Stimulated activated CD8-positive, alpha-beta memory T cell treated with anti-CD3 and anti-CD28 coated beads, Interleukin-2, amount 100 ng/mL, for 1 hour (primary cell): ENCODE measurements at places on chromosomes 13 and 19.

DNA sequence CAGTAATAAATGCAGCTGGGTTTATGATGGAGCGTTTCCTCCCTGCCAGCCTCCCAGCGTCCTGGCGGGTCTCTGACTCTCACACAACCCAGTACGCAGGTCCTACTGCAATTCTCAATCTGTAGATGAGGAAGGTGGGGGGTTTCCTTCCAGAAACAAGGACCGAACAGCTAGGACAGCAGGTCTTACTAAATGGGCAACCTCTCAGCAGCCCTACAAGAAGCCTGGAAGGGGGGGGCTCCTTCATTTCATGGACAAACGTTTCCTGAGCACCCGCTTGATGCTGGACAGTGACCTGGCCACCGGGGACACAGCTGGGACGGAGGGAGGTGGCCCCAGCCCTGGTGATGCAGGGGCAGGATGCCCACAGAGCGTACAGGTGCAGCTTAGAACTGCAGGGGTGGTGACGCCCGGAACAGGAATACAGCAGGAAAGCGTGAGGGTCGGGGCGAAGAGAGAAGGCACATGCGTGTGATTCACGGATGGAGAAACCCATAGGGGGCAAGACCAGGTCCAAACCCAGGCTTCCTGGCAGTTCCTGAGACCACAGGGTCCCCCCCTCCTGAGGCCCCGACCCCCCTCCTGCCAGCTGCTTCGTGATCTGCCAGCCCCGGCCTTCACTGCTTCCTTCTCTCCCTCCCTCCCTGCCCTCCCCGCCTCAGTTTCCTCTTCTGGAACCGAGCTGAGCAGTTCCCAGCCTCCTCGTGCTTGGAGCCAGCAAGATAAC lies 732 bp upstream of the C2CD4C start:
- DNase-seq: no peak

DNA sequence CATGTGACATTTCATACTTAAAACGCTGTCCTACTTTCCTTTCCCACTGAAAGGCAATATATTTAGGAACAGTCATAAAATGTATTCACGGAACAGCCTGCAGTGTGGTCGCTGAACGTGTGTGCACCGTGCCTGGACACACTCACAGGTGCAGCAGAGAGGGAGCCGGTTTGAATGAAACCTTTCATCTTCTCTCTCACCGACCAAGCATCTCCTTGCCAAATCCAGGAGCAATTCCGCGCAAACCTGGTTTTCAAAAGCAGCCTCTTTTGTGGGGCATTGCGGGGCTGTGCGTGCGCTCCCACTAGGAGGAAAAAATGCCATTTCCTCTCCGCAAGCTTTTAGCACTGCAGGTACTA lies 1.0 kb downstream of the DCLK1 start:
- no peak for DNase-seq

DNA sequence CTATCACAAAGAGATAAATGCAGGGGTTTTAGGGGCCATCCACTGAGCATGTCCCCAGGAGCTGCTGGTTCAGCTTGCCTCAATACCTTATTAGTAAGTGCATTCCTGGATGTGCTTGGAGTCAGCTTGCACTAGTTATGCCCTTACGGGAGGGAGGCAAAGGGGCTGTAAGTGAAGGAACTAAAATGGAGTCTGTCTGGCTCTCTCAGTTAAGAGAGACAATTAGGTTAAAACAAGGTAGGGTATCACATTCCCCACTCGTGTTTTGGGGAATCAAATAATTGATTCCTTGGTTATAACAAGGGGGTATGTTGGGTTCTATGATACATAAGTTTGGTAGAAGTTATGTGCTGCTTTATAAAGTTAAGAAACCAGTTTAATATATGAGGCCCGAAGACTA lies 78.9 kb downstream of the ZNF100 start:
- no peak for DNase-seq

- no peak for DNase-seq
Observed at GRCh38 chr13:106628936-106629659, 61.2 kb upstream of the ARGLU1 start.

DNA sequence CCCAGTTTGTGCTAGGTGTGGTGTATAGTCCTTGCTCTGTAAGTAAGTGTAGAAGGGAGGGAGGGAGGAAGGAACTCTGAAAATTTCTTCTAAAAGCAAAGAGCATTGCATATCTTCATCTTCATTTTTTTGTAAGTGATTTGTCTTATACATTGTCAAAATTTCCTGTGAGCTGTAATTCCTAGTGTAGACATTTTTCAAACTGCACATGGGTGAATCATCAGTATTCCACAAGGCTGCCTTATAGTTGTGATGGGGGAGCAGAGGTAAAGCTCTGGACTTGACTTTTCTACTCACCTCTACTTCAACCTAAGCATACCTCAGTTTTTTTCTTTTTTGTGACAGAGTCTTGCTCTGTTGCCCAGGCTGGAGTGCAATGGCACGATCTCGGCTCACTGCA lies 86.9 kb downstream of the CDK8 start:
- no peak for DNase-seq

DNA sequence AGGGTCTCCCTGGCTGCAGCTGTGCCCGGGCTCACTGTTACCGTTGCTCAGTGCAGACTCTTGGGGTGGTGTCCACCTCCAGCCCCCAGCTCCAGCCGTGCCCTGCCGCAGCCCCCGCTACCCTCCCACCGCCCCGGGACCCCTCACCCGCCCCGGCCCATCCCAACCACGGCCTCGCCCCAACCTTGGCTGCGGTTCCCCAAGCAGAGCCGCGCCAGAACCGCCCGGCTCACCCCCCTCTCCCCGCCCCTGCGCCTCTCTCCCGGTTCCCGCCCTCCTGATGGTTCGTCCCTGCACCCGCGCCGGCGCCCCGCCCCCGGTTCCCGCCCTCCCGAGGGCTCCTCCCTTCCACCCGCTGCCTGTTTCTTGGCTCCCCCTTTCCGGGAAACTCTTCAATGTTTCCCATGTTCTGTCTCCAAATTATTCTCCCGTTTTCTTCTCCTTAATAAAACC lies 40.3 kb downstream of the ANKRD10 start:
- peak; percentile 9 for DNase-seq

GRCh38 chr19:21824679-21825078 lies 11.3 kb downstream of the ZNF43 start:
- no peak for DNase-seq

DNA sequence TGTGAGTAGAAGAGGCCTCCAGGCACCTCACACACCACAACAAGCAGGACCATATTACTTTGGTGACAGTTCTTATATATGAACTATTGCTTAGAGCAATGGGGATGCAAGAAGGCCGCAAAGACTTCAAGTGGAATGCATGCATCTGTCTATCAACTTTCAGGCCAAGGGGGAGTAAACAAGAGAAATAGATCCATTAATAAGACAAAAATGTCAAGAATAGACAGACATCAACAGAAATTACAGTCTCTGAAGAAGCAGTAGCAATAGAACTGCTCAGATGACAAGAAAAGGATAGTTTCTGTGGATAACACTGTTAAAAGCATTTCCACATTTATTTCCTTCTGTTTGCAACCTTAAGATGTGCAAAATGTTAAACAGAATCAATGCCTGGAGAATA lies 1057.7 kb downstream of the UQCRFS1 start:
- no peak for DNase-seq

GRCh38 chr19:13077240-13077639 lies 25.4 kb downstream of the LYL1 start:
- no peak for DNase-seq

DNA sequence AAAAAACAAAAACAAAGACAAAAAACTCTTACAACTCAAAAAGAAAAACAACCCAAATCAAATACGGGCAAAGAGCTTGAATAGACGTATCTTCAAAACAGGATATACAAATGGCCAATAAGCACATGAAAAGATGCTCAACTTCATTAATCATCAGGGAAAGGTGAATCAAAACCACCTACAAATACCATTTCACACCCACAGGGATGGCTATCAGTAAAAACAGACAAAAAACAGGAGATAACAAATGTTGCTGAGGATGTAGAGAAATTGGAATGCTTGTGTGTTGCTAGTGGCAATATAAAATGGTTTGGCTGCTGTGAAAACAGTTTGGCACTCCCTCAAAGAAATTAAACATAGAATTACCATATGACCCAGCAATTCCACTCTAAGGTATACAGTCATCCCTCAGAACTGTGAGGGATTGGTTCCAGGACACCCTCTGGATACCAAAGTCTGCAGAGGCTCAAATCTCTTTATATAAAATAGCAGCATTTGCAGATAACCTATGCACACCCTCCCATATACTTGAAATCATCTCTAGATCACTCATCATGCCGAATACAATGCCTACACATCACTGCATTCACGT lies 29.7 kb downstream of the MLLT1 start:
- DNase-seq: no peak

- DNase-seq: no peak
Observed at GRCh38 chr13:42526804-42527203, 47.1 kb upstream of the TNFSF11 start.

GRCh38 chr13:74306496-74306895 lies 172.3 kb upstream of the KLF12 start:
- DNase-seq: no peak
